ENCODE measurements at places on chromosomes 5 and 9. TPM values are rescaled to one million over a fixed set of nuclear protein-coding genes. Genes with fewer than 3 reads are reported as not detected.

GRCh38 chr5:124274949-124275348 lies 471.5 kb downstream of the ZNF608 start:
- H3K36me3 ChIP-seq = no peaks in the 10 kb centered on the region
- H3K27me3 ChIP-seq = no peaks in the 10 kb centered on the region
- H3K4me1 ChIP-seq = no peaks in the 10 kb centered on the region
- H3K27ac ChIP-seq = no peak overlapping the region
- H3K4me3 ChIP-seq = no peak overlapping the region

GRCh38 chr9:33220681-33221567 lies 19.0 kb upstream of the SPINK4 start:
- no peak overlapping the region for H3K4me3 ChIP-seq
- H3K27me3 ChIP-seq = no peaks in the 10 kb centered on the region
- no peak for DNase-seq

The PLPP6 gene
- total RNA-seq = 4.3 TPM

GRCh38 chr5:59257488-59258400 lies 635.8 kb downstream of the PDE4D start:
- peaks cover 16% of the 10 kb centered on the region for H3K27me3 ChIP-seq
- no peaks in the 10 kb centered on the region for H3K36me3 ChIP-seq
- H3K4me3 ChIP-seq = no peak overlapping the region
- DNase-seq = no peak

GRCh38 chr5:96203761-96204160 lies 229.3 kb downstream of the PCSK1 start:
- no peak for DNase-seq
- no peak overlapping the region for H3K27ac ChIP-seq
- no peaks in the 10 kb centered on the region for H3K4me1 ChIP-seq
- peaks cover 25% of the 10 kb centered on the region for H3K27me3 ChIP-seq

The PCDHA5 gene
- total RNA-seq = not detected

GRCh38 chr5:143842920-143843319 lies 31.0 kb downstream of the HMHB1 start:
- no peak overlapping the region for H3K27ac ChIP-seq
- peaks cover 5% of the 10 kb centered on the region for H3K27me3 ChIP-seq
- no peaks in the 10 kb centered on the region for H3K36me3 ChIP-seq

DNA sequence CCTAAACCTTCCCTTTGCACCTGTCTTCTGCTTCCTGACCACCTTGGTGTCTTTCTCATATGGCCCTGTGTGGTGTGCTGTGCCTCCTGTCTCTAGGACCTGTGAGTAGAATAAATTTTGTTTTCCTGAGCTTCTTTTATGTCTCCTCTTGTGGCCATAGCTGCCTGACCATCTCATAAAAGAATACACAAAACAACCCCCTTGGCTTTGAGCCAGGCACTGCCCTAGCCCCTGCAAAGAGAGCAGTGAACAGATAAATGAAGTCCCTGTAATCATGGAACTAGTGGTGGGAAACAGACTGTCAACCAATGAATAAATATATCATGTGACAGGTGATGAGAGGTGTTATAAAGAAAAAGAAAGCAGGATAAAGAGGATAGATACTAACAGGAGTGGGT lies 485.1 kb downstream of the CSNK1G3 start:
- no peak overlapping the region for H3K4me3 ChIP-seq
- H3K36me3 ChIP-seq = no peaks in the 10 kb centered on the region
- H3K4me1 ChIP-seq = no peaks in the 10 kb centered on the region
